ENCODE measurements at places on chromosomes 7 and 10. TPM values are rescaled to one million over a fixed set of nuclear protein-coding genes. Genes with fewer than 3 reads are reported as not detected.

Gene FGFR2
- not detected for polyA plus RNA-seq

DNA sequence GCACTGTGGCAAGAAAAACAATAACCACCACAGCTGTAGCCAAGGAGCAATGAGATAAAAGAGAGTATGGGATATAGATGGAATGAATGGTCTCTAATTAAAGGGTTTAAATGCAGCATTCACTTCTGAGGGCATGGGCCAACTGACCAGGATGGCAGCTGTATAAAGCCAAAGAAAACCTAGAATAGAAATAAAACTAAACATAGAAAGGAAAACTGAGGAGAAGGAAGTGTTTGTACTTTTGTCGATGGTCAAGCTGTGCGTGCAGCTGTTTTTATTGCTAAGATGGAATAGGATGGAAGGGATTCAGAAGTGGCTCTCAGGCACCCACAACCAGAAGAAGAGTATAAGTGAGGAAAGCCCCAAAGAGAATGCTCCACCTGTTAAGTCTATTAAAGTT, 37.9 kb downstream of the ZC3HC1 start:
- H3K4me3 ChIP-seq: no peak overlapping the region
- DNase-seq: no peak
- no peaks in the 10 kb centered on the region for H3K27me3 ChIP-seq
- H3K27ac ChIP-seq: no peak overlapping the region

Gene VPS26A
- 10.6 TPM for polyA plus RNA-seq

GRCh38 chr7:91336106-91336505, 71.9 kb downstream of the FZD1 start:
- no peak overlapping the region for H3K4me3 ChIP-seq
- H3K36me3 ChIP-seq: no peaks in the 10 kb centered on the region
- H3K4me1 ChIP-seq: no peaks in the 10 kb centered on the region
- H3K27me3 ChIP-seq: 0 out of 2 replicates have a peak, but pooled peaks cover 4% of the 10 kb centered on the region

Measured in SK-N-SH (cell line).